Endothelial cell (in vitro differentiated cells): ENCODE measurements at places on chromosomes 7 and 10.

DNA sequence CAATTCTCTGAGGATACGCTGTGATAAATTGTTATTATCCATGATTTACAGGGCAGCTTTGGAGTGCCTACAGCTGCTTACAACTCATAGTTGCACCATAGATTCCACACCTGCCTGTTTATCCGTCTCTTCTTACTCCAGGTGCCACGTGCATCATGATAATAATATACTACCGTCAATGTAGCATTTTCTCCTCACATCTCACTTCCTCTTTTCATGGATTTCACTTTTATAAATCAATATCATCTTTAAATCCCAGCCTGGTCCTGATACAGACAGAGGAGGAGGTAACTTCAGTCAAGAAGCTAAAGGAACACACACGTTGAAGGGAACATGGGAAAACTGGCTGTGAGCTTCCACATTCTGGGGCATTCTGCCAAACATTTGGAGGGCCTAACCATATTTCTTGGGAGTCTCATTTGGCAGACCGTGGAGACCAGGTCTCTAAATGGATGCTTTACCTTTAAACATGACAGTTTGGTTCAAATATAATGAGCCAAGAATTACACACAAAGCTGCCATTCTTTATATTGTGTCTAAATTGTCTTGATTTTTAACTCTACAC lies 2.4 kb downstream of the CH25H start:
- no peaks in the 10 kb centered on the region for H3K36me3 ChIP-seq
- no peak overlapping the region for H3K27ac ChIP-seq
- DNase-seq: no peak
- H3K4me1 ChIP-seq: peaks cover 20% of the 10 kb centered on the region

GRCh38 chr10:34938399-34938670 lies 123.2 kb upstream of the PARD3 start:
- H3K27me3 ChIP-seq: peaks cover 5% of the 10 kb centered on the region
- no peak for DNase-seq
- peaks cover 18% of the 10 kb centered on the region for H3K4me1 ChIP-seq
- no peak overlapping the region for H3K4me3 ChIP-seq

GRCh38 chr10:116599991-116600390 lies 9.2 kb downstream of the PNLIPRP1 start:
- H3K27me3 ChIP-seq: peaks cover 1% of the 10 kb centered on the region
- H3K4me3 ChIP-seq: no peak overlapping the region
- peaks cover 6% of the 10 kb centered on the region for H3K4me1 ChIP-seq
- H3K27ac ChIP-seq: no peak overlapping the region

DNA sequence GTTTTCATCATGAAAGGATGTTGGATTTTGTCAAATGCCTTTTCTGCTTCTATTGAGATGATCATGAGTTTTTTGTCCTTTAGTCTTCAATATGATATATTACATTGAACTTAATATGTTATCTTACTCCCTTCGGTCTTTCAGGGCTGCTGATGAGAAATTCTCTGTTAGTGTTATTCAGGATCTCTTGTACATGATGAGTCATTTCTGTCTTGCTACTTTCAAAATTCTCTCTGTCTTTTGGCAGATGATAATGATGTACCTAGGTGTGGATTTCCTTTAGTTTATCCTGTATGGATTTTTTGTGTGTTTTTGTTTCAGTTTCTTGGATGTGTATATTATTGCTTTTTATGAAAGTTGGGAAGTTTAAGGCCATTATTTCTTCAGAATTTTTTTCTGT lies 320.9 kb upstream of the NPSR1 start:
- H3K4me1 ChIP-seq: peaks cover 4% of the 10 kb centered on the region
- H3K27me3 ChIP-seq: no peaks in the 10 kb centered on the region
- H3K4me3 ChIP-seq: no peak overlapping the region
- no peak overlapping the region for H3K27ac ChIP-seq
- no peaks in the 10 kb centered on the region for H3K36me3 ChIP-seq
- no peak for DNase-seq
